T-helper 17 cell (primary cell): ENCODE measurements at places on chromosomes 5 and 9.

GRCh38 chr5:172423379-172424110 lies 30.8 kb downstream of the SH3PXD2B start:
- no peak for DNase-seq

GRCh38 chr9:134258332-134258731 lies 67.9 kb upstream of the RXRA start:
- no peak for DNase-seq

GRCh38 chr5:107858788-107859187 lies 188.1 kb upstream of the EFNA5 start:
- DNase-seq, result no peak

DNA sequence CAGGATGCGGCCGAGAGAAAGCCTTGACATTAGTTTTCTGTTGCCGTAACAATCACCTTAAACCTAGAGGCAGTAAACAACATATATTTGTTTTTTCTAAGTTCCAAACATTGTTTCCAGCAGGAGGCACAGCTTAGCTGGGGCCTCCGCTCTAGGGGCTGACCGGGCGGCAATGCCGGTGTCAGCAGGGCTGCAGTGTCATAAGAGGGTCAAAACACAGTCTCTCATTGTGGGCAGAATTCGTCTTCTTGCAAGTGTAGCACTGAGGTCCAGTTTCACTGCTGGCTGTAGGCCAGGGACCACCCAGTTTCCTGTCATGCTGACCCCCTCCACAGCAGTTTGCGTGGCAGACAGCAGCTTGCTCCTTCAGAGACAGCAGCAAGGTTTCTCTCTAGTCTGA lies 186.2 kb downstream of the PJA2 start:
- no peak for DNase-seq

DNA sequence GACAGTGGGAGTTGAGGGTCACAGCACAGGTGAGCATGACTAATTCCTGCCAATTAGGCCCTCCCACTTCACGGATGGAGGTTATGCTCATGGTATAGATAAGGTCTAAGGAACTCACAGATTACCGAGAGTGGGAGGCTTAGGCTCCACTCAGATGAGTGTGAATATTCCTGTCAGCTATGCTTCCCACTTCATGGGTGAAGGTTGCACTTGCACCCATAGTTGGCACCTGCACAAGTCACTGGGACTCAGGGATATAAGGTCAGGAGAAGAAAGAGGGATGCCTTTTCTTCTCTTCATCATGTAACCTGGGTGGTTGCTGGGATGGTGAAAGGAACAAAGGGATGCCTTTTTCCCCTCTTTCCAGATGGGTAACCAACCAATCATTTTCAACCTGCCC lies 264.9 kb upstream of the TNC start:
- no peak for DNase-seq

- no peak for DNase-seq
These were observed 138.9 kb downstream of the RASEF start for GRCh38 chr9:82923912-82924605.

GRCh38 chr5:105430516-105430915 lies 1867.9 kb upstream of the NUDT12 start:
- no peak for DNase-seq

GRCh38 chr5:33692980-33693379 lies 198.8 kb downstream of the ADAMTS12 start:
- no peak for DNase-seq

- no peak for DNase-seq
These were observed 2.6 kb upstream of the MSX2 start for GRCh38 chr5:174721530-174722432.

- no peak for DNase-seq
These were observed 26.4 kb upstream of the TYRP1 start for GRCh38 chr9:12666813-12667212.

- DNase-seq, result no peak
These were observed 58.1 kb upstream of the SLC30A5 start for GRCh38 chr5:69035665-69036064.

GRCh38 chr5:126937771-126938170 lies 92.6 kb downstream of the MARCHF3 start:
- no peak for DNase-seq

DNA sequence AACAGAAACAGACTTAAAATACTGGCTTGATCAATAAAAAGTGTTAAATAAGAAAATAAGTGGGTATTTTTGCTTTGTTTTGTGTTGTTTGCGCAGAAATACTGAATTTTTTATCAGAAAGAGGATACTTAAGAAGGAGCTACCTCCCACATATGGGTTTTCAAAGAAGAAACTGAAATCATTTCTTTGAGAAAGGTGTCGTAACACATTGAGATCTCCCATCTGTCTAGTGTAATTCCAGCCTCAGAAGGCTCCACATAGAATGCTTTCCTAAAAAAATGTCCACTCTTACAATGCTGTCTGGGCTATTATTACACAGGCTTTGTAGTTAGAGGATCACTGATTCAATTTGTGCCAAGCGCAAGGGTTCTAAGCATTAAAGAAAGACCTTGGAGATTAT lies 226.2 kb downstream of the EPB41L4A start:
- DNase-seq, result no peak

DNA sequence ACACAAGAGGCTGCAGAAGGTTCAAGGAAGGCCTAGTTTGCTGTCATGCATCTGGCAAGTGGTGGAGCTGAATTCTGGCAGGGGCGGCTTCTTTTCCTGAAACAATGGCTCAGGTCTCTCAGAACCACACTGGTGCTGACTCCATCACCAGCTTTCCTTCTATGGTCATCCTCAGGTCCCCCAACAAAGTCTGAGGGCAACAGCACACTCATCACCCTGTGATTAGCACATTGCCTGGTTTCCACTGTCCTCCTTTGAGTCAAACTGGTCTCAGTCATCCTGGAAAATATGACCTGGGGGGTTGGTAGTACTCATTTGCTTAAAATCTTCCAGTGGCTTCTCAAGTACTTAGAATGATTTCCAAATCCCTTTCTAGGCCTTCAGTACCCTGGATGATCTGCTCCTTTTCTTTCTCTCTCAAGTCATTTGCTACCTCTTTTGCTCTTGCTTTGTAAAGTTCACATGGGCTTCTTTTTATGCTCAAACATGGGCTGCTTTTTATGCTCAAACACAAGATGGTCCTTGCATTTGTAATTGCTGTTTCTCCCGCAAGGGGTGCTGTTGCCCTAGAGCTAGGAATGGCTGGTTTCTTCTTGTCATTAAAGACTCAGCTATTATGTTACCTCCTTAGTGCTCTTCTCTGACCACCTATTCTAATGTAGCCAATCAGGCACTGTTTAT lies 144.9 kb downstream of the ALDH1A1 start:
- no peak for DNase-seq

DNA sequence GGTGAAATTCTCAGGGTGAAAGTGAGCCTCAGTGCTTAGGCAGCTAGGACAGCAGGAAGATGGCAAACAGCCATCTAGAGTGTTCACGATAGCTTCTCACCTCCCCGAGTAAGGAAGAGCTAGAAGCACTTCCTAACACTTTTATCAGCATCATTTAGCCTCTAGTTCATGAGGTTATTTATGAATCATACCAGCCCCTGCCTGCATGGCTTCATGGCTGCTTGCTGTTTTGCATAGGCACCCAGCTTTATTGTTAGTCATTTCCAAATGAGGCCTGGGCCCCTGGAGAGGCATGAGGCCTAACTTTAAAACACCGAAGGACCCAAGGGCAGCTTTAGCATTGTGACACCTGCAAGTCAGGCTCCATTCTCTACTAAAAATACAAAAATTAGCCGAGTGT lies 134.9 kb upstream of the PANK3 start:
- no peak for DNase-seq

DNA sequence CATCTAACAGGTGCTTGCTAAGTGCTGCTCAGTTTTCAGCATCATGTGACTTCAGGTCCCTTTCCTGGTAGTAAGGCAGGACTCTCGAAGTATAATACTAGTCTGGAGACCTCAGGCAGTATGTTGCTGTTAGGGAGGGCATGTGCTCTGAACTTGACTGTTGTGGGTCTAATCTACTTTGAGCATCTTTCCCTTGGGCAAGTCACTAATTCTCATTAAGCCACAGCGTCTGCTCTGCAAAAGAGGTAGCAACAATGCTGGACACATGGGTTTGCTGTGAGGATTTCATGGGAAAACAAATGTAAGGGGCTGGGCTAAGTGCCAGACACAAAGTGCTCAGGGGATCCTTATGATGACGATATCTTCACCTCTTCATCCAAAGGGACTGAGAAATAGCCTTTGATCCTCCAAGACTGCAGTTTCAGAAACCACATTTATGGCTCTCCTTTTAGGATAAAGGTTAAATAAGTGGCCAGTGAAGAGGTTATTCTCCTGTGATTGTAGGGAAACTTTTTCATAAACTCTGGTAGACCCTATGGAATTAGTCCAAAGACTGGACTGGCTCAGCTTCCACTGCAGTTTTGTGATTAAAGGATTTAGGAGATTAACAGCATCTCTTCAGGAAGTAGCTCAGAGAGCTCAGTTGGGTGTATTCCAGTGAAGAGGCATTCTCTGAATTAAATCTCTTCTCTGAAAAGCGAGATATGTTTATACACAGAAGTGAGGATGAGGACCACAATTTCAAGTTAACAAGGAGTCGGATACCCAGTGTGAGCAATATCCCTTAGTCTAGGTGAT lies 216.6 kb downstream of the SGCD start:
- DNase-seq, result no peak

DNA sequence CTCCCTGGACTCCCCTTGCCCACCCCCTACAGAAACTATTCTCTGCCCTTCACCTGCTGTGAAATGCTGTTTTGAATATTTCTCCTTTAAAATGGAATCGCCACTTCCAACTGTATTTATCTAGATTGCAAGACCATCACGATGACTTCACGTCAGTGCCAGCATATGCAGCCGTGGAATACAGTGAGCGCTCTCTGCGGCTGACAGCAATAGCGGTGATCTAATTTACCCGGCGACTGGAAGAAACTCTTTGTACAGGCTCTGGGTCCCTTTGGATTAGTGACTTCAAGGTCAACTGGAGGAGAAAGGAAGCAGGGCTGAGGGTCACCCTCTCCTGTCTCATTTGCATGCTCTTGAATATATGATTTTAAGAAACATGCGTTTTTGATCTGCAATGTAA lies 192.0 kb downstream of the IRX1 start:
- DNase-seq, result no peak

DNA sequence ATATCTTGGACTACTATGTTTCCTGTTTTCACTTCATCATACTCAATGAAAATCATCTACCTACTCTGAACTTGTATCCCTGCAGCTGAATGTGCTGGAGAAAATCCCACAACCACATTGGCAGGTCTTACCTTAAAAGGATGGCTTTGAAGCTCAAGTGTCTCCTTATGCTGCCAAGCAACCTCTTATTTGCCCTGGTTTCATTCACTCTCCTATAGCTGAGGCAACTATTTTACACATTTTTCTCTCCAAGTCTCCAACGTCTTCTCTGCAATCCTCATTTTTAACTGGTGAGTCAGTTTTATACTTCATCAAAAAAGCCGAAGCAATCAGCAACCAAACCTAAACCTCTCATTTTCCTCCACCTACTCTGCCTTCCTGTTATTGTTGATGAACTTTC lies 49.7 kb downstream of the POU4F3 start:
- DNase-seq, result no peak

- no peak for DNase-seq
These were observed 84.5 kb downstream of the HAPLN1 start for GRCh38 chr5:83636156-83636555.

DNA sequence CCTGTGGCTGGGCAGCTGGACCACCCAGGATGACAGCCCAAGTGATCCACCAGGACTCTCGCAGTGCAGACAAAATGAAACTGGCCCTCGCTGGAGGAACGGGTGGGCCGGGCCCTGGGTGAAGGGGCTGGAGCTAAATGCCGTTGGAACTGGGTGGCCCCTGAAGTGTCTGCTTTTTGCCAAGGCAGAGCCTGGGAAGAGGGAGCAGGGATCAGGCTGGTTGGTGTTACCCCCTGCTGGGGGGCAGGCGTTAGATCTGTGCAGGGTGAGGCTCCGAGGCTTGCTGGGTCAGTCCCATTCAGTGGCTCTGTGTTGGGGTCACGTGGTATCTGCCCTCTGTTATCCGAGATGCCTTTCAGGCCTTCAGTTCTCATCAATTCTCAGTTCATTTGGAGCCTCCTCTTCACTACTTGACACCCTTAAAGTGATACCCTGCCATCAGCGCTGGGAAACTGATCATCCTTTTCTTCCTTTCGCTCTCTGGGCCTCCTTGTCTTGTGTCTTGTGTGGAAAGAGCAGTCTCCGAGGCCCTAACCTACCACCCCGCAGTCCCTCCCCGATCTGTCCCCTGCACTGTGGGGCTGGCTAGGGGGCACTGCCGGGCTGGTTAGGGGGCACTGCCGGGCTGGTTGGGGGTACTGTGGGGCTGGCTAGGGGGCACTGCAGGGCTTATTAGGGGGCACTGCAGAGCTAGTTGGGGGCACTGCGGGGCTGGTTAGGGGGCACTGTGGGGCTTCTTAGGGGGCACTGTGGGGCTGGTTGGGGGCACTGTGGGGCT lies 37.3 kb downstream of the COL5A1 start:
- DNase-seq, result no peak

- DNase-seq, result peak; percentile 69
These were observed 62.9 kb downstream of the OTULIN start for GRCh38 chr5:14727428-14727865.

GRCh38 chr9:93299418-93300174 lies 115.7 kb downstream of the WNK2 start:
- no peak for DNase-seq
